ENCODE measurements at places on chromosomes 7 and 10.

- no peak for DNase-seq
These were observed 23.1 kb downstream of the NRBF2 start for GRCh38 chr10:63156236-63156635.

GRCh38 chr10:70432561-70433263, 8.8 kb downstream of the NODAL start:
- no peak for DNase-seq

GRCh38 chr7:80783678-80784327, 135.0 kb downstream of the SEMA3C start:
- no peak for DNase-seq

GRCh38 chr10:50604049-50604640, 19.6 kb downstream of the SGMS1 start:
- no peak for DNase-seq

DNA sequence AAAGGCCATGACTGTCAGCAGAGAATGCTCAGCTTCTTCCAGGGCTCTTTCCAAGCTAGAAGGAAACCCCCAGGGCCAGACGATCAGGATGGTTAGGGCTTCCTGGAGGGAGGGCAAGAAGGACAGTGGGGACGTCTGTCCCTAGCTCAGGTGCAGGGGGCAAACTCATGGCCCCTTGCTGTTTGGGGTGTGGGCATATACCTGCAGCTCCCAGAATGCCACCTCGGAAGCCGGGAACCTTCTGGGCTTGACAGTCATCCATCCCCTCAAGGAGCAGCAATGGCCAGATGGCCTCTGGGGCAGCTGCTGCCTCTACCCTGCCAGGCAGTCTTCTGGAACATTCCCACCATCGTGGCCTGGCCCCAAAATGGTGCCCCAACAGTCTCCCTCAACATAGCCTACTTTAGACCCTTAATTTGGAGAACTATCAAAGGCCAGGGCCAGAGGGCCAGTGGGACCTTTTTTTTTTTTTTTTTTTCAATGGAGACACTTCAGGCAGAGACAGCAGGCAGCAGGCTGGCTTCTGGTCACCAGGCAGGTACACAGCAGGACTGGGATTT, 40.2 kb upstream of the ZMIZ1 start:
- no peak for DNase-seq

GRCh38 chr7:139918480-139918879, 89.4 kb downstream of the TBXAS1 start:
- DNase-seq = no peak

- no peak for DNase-seq
These were observed 180.7 kb downstream of the CPEB3 start for GRCh38 chr10:92110039-92110794.

DNA sequence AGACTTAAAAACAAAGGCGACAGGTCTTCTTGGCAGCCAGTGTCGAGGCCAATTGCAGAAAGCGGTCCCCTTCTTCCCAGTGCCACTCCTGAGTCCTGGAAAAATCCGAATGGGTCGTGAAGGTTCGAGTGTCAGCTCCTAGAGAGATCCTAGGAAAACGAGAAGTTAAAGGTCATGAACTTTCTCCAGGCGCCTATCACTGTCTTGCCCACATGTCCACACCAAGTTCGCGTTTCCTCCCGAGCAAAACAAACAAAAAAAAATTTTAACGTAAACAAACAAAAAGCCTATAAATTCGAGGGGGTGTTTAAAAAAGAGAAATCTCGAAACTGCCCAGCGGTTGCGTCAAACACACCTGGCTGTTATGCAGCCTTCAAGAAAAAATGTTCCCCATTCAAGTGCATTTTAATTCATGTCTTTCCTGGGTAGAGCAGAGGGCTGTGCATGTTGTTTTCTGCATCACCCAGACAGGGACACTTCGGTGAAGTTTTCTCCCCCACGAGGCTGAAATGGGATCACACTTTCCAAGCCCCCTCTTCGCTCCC, 1.5 kb downstream of the ARHGAP21 start:
- no peak for DNase-seq

DNA sequence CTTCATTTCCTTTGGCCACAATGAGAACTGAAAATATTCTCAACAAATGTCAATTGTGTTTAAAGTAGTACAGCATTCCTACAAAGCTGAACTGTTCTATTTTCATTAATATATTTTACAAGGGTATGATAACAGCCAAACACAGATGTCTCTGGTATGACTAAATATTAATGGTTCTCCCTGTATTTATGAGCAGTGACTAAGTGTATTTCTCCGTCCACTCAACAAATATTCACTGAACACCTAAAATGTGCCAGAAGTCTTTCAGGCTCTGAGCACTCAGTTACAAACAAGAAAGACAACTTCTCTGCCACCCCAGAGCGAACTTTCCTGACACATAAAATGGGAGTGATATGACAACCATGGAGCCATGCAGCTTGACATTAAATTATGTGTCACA, 135.6 kb downstream of the VPS41 start:
- DNase-seq = no peak

DNA sequence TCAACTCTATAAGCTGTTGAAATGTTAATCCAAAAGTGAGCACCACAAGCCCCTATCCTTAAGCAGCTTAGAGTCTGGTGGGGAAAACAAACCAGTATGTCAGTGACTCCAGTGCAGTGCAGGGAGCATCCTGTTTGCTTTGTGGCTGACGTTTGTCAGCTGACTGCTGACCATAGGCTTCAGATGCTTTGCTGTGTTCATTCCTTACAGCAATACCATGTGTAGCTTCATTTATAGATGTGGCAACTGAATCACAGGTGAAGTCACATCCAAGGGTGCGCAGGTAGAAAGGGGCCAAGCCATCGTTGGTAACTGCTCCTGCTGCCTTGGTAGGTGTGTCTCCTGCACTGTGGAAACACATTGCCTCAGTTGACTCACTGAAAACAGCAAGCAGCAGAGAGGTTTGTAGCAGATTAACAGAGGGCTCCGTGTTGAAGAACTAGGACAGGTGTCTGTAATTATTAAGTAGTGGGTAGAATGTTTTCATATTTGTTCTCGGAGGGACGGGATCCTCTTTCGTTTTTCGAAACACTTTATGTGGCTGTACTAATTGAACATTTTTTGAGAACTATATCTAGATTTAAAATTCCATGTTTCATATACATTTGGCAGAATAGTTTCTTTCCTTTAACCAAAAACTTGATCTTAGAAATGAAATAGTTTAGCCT, 2.0 kb downstream of the INSIG1 start:
- DNase-seq = no peak

- DNase-seq = no peak
These were observed 12.5 kb upstream of the DDIT4 start for GRCh38 chr10:72260976-72261783.

- DNase-seq = no peak
These were observed 982.8 kb upstream of the SORCS1 start for GRCh38 chr10:108147346-108147745.

GRCh38 chr10:90418869-90419652, 438.8 kb downstream of the HTR7 start:
- peak; percentile 16 for DNase-seq

DNA sequence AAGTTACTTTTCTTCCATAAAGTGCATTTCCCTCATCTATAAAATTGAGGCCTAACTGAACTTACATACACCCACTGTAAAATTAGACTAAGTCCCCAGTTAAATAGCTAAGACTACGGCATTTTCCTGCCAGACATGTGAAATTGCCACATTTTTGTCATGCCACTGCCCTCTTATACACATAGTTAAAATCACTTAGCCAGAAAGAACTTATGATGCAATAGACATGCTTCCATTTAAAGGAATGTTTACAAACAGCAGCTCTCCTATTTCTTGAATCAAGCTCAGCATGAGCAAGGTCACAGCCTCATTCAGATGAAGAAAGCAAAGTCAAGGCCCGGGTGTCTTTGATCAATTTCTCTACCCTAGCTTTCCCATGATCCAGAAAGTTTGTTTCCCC, 175.7 kb downstream of the LRRN3 start:
- no peak for DNase-seq

GRCh38 chr10:24969841-24970281, 17.5 kb upstream of the PRTFDC1 start:
- DNase-seq = no peak

GRCh38 chr7:7385421-7385820, 150.3 kb downstream of the COL28A1 start:
- DNase-seq = no peak

- no peak for DNase-seq
These were observed 15.1 kb upstream of the RALA start for GRCh38 chr7:39608278-39608677.

GRCh38 chr10:70671619-70672164, 614 bp upstream of the ADAMTS14 start:
- DNase-seq = no peak

- DNase-seq = no peak
These were observed 170.6 kb downstream of the UBE2H start for GRCh38 chr7:129781928-129782817.

DNA sequence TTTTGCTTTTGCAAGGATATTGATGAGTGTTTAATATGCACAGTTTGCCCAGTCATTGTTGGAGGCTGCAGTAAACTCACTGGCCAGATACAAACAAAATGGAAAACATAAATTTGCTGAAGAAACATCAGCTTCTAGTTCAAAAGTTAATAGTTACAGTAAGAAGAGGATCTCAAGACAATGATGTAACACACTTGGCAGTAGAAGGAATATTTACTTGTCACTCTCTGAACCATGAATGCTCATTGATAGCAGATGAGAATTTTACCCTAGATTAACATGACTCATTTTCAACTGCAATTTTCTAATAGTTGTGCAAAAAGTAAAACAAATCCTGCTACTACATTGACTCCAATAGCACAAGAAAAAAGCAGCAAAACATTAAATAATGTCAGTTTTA, 47.7 kb downstream of the VWC2 start:
- no peak for DNase-seq

DNA sequence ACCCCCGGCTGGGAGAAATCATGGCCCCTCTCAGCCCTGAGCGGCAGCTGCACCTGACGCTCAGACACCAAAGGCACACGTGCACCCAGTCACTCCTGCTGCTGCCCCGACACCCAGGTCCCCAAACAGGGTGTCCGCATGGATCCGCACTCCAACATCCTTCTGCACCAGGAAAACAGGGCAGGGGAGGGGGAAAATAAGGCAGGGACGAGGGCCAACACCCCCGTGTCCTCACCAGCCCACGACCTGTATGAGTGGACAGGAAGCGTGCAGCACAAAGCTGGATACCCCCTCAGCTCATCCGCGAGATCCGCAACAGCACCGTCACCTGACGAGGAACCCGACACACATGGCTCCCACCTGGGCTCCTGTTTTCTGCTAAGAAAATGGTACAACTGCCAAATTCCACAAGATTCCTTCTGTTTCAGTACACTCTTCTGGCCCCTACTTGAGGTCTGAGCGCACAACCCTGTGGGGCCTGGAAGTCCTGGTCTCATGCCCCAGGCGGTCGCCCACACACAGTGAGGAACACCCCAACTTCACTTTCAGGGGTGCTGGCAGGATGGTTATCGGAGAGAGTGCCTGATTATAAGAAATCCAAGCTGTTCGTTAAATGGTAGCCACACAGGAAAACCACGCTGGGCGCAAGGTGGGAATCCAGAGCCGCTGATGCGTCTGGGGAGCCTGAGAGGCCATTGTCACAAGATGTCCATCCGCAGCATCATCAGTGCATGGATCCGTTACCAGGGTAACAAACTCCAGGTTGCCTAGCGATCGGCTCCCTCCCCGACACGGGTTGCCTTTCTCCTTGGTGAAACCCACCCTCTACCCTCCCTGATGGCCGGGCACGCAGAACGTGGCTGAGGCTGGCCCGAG, 63.6 kb downstream of the ZRANB1 start:
- no peak for DNase-seq

DNA sequence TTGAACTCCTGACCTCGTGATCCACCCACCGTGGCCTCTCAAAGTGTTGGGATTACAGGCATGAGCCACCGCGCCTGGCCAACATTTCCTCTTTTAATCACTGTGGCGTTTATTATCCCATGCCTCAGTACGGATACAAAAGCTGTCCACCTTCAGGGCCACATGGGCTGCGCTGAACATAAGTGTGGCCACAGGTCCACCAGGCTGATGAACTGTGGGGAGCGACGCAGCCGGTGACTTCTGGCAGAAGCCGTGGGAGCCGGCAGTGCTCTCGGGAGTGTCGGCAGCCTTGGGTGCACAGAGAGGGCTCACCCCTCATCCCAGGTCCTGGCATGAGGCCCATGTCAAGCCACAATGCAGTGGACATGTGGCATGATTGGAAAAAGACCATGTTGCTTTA, 223.6 kb downstream of the TNS3 start:
- no peak for DNase-seq

GRCh38 chr10:69406816-69407580, 9.7 kb downstream of the TACR2 start:
- no peak for DNase-seq

GRCh38 chr10:69976795-69977546, 75.7 kb upstream of the MACROH2A2 start:
- DNase-seq = no peak

- DNase-seq = no peak
These were observed at the start of gene CPA1 for GRCh38 chr7:130379921-130380860. CPA1 (plus strand) TSS chr7:130380494; CDS start chr7:130380521, 27 bp downstream.

- no peak for DNase-seq
These were observed 46.9 kb downstream of the GRID1 start for GRCh38 chr10:86319676-86320075.

- no peak for DNase-seq
These were observed 62.9 kb downstream of the CCSER2 start for GRCh38 chr10:84391326-84391725.

GRCh38 chr10:112949143-112949823, 764 bp upstream of the TCF7L2 start:
- no peak for DNase-seq

GRCh38 chr10:77859200-77859864, 67.2 kb downstream of the DLG5 start:
- no peak for DNase-seq

- DNase-seq = no peak
These were observed 121.4 kb downstream of the DNAJB6 start for GRCh38 chr7:157458254-157458633.

GRCh38 chr10:110629680-110630191, 14.4 kb upstream of the RBM20 start:
- DNase-seq = no peak

- no peak for DNase-seq
These were observed 109.6 kb upstream of the FAM20C start for GRCh38 chr7:82757-83155.
